ENCODE measurements at places on chromosomes 6 and 20. TPM values are rescaled to one million over a fixed set of nuclear protein-coding genes. Genes with fewer than 3 reads are reported as not detected.

DNA sequence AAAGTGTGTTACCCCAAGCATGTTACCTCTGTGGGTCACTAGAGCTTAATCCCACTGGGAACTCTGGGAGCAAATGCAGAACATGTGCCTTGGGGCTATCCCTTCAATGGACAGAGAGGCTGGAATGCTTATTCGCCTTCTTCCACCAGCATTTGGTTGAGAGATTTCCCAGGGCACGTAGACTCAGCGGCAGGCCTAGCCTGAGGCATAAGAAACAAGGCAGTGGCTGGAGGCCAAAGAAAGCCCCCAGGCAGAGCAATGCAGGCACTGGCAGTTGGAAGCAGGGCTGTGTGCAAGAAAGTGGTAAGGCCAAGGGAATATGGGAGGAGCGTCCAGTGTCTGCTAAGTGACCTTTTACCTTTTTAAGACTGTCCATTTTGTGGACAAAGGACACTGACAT is 114.0 kb upstream of the FLRT3 start:
- DNase-seq, result no peak

DNA sequence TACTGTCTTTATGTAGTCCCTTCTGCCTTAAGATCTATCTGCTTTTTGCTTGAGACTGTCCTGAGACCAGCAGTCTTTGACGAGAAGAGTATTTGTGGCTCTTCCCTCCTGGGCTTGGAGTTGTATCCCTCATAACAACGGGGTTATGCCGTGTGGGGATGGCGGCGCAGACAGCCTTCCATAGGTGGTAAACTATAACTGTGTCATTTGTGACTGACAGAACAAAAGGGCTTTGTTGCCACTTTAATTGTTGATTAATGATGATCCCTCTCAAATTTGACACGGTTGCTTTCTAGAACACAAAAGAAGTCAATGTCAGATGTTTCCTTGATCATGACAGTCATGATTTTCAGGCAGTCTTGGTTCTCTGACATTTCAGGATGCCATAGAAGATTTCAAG is 196.6 kb downstream of the JARID2 start:
- DNase-seq, result no peak

DNA sequence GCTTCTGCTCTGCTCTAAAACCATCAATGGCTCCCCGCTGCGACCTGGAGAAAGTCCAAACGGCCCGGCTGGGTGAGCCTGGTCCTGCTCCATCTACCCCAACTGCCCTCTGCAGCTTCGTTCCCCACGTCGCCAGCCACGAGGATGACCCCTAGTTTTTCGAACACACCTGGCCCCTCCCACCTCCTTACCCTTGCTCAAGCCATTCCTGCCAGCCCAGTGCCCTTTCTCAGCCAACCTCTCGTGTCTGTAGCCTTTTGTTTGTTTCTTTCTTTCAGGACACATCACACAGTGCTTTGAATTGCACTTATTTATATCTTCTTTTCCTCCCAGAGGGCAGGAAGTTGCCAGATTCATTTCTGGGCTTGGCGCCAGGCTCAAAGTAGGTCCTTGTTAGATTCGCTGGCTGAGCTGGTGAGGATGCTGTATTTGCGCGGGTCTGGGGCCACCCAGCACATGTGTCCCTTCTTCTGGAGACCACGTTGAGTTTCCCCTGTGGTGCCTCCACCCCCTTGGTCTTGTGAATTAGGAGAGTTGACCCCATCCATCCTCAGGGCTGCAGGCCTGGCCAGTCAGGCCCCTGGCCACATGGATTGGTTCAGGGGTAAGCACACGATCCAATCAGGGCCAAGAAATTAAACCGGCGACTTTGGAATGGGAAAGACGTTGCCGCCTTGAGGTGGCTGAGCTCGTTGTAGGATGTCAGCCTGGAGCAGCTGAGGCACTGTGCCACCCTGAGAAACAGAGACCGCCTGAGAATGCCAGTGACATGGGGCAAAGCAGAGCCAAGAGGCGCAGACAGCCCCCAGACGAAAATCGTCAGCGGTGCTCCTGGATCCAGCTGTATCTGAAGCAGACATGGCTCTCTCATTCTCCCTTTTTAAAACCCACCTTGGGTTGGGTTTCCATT is 156.0 kb downstream of the CEBPB start:
- DNase-seq, result peak; percentile 80

DNA sequence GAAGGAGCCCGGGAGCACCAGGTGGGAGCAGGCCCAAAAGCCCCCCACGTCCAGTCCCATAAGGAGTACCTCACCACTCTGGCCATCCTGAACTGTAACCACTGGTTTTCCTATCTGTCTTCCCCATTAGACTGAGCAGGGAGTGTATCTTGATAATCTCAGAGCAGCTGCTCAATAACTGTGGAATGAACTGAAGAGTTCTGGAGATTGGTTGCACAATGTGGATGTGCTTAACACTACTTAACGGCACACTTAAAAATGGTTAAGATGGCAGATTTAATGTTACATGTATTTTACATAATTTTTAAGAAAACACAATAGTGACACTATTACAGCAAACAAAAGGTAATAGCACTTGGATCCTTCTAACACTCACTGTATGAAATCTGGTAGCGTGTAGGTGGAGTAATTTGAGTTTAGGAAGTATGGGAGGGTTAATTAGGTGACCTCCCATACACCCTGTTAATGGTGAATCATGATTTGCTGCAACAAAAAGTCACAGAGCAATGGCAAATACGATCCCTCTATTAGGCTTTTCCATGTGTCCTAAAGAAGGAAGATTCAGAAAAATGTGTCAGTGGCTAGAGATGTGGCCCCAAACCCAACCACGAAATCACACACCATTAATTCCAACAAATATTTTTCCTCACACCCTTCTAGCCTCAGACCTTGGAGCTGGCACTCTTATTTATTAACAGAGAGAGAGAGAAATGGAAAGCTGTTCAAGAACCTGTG is 18.4 kb downstream of the TRAM2 start:
- DNase-seq, result no peak

- no peak for DNase-seq
These were observed 23.6 kb downstream of the THEMIS start for GRCh38 chr6:127877231-127877630.

The CTCFL gene
- 0.21 TPM for polyA plus RNA-seq

The MYBL2 gene
- polyA plus RNA-seq, result 12.8 TPM

DNA sequence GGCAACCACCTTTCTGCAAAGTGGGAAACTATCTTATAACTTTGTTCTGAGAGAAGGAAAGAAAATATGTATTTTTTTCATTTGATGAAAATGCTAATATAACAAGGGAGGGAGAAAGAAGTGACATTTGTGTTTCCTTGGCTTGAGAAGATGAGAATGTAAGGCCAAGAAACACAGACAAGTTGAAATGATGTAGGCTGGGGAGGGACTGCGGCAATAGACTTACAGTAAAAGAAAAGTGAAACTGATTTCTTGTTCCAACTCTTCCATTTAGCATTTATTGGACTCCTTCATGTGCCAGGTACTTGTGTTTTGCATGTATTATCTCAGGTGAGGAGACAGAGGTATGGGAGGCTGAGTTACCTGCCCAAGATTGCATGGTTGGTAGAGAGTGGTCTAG is 130.9 kb downstream of the CARMIL1 start:
- DNase-seq, result no peak

DNA sequence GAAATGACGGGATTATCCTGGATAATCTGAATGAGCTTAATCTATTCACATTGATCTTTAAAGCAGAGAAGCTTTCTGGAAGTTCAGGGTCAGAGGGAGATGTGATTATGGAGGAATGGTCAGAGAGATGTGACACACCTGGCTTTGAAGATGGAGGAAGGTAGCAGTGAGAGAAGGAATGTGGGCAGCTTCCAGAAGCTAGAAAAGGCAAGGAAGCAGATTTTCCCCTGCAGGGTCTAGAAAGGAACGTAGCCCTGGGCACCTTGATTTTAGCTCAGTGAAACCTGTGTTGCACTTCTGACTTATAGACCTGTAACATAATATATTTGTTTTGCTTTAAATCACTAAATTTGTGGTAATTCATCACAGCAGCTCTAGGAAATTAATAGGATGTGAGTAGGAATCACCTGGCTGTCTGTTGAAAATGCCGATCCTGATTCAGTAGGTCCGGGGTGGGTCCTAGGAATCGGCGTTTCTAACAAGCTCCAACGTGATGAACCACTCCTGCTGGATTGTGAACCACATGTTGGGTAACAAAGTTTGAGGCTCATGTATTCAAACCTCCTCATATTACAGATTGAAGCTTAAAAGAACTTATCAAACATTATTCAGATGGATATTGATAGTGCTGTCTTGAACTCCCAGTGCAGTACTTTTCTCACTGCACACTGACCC is 157.0 kb downstream of the GJA1 start:
- DNase-seq, result no peak

GRCh38 chr6:11831653-11832052 is 53.0 kb upstream of the ADTRP start:
- no peak for DNase-seq

GRCh38 chr6:12509060-12509459 is 207.5 kb upstream of the PHACTR1 start:
- no peak for DNase-seq

DNA sequence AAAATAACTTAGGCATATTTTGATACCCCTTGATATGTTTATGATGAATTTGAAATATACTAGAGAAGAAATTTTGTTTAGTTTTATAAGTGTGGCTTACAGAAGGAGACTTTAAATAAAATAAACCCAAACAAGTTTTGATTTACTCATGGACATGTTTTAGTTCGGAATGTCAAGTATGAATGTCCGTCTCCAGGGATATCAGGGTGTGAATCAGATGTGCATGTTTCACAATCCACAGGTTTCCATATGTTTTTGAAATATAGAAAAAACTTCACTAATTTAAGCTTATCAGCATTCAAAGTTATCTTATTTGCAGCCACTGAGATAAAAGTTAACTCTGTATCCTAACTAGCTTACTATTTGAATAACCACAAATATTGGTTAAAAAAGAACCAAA is 51.5 kb downstream of the PLCB1 start:
- DNase-seq, result no peak

DNA sequence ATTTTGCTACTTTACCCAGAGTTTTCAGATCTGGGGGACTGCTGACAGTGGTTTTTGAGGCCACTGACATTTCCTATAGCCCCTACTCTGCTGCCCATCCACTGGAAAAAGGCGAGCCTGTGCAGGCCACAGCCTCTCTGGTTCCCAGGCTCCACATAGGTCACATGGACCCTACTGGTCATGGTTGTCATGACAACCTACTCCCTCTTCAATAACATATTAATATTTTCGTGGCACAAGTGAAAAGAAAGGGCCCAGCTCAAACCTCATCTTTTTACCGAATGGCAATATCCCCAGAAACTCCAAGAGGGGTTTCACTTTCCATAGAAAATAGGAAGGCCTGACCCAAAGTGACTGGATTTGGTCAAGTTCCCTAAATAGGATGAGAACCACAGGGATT is 11.0 kb upstream of the FOXO3 start:
- DNase-seq, result no peak

DNA sequence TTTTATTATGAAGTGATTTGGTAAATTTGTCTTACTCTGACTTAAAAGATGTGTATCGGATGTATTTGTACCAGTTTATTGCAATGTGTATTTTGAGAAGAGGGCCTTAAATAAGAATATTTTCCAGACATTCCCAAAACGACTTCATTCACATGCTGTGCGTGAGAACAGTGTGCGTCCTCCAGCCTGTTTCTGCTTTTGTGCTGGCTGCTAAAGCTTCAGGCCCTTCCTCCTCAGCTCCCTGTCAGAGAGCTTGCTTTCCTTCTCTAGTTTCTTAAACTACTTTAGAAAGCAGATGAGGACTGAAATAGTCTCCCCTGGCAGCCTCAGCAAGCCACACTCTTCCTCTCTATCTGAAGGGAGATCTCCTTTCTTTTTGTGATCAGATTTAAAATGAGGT is 157.8 kb downstream of the SAMD5 start:
- DNase-seq, result no peak

DNA sequence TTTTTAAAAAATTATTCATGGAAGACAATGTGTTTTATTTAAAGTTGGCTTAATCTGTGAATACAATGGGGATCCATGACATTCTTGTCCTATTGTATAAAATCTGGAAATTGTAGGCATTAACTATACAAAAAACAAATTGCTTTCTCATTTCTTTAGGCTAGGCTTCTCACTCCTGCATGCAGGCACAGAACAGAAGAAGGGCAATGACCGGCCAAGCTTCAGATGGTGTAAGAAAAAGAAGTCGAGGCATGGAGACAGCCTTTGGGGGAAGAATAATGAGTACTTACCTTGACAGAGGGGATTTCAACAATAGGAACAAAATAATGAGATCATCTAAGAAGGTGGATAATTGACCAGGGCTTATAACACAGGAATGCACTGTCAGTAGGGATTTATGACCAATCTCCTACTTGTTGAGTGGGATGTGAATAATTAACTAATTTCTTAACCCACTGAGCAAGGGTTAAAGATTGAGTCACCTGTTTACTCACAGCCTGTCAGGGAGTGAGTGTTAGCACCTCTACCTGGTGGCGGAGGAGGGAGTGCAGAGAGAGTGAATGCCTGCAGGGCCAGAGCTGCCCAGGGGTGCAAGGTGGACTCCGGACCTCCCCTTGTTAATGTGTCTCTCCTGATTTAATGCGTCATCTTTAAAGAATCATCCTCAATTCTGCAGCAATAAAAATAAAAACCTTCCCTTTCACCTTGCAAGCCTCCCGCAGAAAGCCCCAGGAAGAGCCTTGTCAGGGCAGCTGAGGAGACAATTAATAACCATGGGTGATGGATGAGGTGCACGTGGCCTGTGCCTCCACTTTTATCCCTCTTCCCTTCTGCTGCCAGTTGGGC is 3.9 kb downstream of the SLC22A2 start:
- DNase-seq, result no peak

The FERMT1 gene
- 0.19 TPM for polyA plus RNA-seq

The PPP1R16B gene
- polyA plus RNA-seq, result 3.7 TPM

DNA sequence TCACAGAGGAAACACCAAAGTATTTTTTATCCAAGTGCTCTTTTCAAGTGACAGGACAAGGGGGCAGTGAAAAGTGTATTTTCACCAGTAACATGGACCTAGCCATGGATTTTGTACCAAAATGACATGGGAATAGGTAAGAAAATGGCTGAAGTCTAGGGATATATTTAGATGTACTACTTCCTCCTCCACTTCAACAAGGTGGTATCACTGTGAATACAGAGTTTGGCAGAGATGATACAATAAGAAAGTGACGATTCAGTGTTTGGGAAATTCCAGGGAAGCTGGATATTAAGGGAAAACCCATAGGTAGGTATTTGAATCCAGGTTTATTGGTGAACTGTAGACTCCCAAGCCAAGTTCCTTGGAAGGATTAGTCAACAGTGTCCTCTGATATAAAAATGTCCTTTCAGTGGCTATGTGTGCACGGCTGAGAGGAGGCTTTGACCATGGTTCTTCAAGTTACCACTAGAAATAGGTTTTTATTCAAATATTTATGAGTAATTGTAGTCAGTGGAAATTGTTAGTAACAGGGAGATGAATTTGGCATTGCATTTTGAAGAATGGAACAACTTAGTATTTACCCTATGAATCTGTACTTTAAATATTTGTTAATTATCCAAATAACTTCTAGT is 356.0 kb upstream of the CITED2 start:
- DNase-seq, result no peak

The VGLL2 gene
- polyA plus RNA-seq, result 82.7 TPM

Data from hindlimb muscle (tissue), 1 donor.